ENCODE measurements at places on chromosomes 6 and 20.

DNA sequence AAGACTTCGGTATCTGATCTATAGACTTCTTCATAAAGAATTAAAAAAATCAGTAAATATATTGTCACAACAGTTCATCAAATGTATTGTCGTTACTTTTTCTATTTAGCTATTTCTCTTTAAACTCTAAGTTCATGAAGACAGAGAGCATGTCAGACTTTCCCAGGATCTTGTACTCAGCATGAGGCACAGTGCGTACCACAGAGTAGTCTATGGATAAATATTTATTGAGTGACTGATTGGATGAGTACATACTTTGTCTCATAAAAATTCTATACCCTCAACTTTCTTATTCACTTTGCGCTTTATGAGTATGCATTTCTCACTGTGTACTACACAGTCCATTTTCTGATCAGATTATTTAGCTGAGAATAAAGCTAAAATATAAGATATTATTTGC is 1284.4 kb upstream of the ADGRB3 start:
- DNase-seq, result no peak

DNA sequence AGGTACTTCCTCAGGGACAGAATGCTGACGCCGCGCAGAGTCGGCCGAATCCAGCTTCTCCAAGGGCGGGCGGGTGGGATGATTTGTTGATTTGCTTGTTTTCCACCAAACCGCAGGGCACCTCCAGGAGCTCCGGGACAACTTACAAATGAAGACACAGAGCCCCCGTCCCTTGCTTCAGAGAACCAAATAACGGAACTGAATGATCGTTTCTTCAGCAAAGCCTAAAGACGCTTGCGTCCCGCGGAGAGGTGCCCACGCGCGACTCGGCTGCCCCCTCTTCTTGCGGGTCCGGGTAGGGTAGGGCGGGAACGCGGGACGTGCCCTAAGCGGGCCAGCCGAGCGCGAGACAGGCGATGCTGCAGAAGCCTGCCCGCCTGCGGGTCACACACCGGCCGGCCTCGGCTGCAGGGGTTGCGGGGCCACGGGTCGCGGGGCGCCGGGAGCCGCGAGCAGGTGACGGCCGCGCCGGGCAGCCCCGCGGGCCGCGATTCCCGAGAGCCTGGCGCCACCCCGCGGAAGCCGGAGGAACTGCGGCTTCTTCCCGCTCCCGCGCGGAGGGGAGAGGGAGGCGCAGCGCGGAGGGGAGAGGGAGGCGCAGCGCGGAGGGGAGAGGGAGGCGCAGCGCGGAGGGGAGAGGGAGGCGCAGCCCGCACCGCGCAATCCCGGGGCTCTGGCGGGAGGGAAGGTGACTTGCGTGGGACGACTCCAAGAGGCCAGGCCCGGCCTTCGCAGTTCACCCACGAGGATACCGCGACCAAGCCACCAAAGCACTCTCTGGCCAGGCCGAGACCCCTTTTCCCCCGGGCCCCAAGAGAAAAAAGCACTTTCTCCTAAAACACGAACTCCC is 7.7 kb upstream of the FOXF2 start:
- DNase-seq, result no peak

GRCh38 chr6:5665173-5665572 is 341.6 kb downstream of the NRN1 start:
- no peak for DNase-seq

DNA sequence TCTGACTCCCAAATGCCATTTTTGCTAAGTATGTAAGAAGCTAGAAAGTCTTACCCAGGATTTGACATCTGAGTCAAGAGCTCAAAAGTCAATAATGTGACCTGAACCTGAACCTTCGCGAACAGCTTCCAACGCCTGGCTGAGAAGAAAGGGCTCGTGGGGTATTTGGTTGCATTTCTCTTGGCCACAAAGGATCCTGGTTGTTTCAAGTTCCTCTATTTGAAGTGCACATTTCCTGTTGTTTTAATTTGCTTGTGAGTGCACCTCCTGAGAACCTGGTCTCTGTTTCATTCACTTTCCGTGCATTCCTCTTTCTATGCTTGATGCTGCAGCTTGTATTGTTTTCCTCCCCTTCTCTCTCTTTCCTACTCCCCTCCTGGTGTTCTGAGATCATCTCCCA is 212.5 kb downstream of the FOXA2 start:
- no peak for DNase-seq

DNA sequence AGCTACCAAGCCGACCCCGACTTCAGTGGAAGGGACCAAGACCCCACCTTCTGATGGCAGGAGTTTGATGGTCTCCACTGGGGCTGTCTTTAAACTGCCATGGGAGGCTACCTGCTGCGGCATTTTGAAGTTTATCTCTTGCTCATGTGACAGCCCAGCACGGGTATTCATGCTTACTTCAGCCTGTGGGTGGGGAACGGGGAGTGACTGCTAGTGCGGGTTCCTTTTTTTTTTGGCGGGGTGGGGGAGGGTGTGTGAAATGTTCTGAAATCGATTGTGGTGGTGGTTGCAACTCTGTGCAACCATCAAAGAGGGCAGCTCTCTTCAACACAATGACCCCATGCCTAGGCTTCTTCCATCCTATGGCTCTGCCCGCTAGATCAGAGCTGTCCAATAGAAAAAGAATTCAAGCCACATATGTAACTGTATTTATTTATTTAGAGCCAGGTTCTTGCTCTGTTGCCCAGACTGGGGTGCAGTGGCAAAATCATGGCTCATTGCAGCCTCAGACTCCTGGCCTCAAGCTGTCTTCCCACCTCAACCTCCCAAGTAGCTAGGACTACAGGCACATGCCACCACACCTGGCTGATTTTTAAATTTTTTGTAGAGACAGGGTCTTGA is 53.7 kb downstream of the PPP1R16B start:
- DNase-seq, result no peak

DNA sequence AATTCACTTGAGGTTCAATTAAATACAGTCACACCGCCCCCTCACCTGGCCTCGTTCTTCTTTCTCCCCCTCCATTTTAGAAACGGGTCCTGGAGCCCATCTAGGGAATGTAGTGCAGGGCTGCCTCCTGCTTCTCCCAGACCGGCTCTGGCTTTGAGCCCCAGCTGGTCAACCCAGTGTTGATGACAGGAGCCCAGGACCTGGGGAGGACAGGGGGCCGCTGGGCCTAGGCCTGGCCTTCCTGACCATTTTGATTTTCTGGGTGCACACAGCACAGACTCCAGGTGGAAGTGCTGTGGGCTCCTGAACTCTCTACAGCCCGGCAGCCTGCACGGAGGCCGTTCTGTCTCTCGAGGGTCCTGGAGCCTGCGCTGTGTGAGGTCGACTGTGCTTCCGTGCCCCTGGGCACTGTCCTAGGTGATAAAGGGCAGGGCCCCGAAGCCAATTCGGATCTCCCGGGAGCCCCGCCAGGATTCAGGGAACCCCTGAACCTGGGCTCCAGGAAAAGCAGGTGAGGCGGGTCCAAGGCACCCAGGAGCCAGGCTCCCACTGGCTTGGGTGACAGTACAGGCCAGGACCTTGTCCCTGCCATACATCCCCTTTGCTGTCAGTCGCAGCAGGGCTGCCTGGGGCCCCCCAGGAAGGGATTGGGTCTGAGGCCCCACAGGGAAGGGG is 23.3 kb downstream of the NPEPL1 start:
- DNase-seq, result no peak

DNA sequence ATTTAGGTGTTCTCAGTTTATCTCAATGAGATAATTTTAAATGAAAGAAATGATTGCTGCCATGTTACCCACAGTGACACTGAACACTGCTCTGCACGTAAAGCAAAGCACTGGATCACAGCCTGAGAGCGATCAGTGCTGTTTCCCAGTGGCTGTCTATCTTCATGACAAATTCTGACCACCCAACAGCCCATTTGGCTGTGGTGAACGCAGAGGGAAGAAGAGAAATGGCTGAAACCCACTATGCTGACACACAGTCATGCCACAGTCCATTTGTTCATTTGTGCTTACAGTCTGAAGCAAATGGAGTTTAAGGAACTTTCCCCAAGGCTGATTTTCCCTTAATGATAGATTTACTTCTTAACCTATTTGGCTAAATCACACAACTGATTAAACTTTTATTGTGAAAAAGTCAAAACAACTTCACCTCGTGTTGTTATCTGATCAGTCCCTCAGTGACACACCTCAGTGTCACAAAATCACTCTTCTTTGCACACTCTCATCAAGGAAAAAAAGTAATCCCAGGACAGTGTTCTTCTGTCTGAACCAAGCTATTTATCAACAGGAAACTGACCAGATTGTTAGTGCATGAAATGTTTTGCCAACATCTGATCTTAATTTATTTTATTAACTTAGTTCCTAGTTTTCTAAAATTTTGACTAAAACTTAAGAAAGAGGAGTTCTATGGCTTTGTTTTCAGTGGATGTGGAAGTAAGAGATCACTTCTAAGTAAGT is 225.1 kb downstream of the TBX18 start:
- DNase-seq, result no peak

GRCh38 chr6:44558024-44558831 is 170.7 kb downstream of the CDC5L start:
- no peak for DNase-seq

DNA sequence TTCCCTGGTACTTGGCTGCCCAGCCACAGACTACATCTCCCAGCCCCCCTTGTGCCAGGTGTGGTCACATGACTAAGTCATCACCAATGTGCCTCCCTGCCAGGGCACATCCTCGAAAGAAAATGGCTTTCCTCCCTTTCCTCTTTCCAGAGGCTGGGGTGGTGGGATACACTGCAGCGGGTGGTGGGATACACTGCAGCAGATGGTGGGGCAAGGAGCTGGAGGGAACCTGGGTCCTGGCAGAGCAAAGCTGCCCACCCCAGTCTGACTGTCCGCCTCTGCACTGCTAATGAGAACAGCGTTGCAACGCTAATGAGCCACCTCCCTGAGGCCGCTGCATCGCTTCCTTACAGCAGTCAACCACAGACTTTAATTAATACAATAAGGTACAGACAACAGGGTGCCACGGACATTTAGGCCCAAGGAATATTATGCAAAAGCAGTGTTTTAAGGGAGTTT is 125.3 kb downstream of the PREX1 start:
- no peak for DNase-seq

DNA sequence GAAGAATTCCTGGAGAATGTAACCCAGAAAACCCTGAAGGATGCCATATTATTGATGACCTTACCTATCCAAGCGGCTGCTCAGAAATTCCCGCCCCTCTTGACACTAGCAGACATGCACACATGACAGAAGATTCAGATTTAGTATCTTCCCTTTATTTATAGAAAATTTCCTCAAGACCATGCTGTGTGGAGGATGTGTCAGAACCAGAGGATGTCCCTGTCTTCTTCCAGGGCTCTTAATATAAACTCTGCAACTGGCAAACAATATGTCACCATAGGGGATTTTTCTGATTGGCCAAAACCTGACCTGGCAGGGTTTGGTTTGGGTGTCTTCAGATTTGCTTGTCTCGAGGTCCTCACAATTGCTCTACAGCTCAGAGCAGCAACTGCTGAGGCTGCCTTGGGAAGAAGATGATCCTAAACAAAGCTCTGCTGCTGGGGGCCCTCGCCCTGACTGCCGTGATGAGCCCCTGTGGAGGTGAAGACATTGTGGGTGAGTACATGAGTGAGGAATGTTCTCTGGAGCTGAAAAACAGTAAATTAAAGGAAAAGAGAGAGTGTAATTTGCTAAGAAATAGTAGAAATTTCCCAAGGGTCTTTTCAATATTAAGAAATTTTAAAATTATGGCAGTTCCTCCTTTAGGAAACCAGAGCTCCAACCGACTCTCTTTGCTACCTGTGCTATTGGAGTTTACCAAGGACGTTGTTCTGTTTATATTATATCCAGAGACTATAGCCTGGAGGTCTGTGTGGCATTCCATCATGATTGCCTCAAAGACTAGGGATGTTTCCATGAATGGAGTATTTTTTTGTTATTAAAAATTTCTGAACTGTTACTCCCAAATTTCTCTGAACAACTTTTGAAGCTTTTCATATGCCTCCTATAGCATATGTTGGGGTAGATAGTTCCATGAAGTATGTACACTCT is at the start of gene HLA-DQA2:
HLA-DQA2 (plus strand) TSS at position 361 of the 930 bp plus-strand sequence; CDS start at position 414, 53 bp downstream.
- DNase-seq, result no peak

DNA sequence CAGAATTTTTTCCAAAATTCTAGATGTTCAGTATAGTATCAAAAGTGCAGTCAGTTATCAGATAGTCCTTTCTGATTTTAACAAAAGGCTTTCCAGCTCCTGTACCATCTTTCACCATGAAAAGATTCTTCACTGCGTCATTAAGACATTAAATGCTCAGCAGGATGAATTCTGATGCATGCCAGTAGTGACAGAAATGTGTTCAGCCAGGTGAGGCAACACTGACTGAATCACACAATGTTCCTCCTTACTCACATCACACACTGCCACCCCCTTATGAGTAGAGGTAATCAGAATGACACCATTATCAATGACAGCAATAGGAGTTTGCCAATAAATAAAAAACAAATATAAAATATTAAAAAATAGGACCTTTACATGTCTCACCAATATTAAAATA is 426.6 kb upstream of the PLCB4 start:
- DNase-seq, result no peak

- no peak for DNase-seq
These were observed 80.5 kb downstream of the SMPDL3A start for GRCh38 chr6:122869437-122870024.

DNA sequence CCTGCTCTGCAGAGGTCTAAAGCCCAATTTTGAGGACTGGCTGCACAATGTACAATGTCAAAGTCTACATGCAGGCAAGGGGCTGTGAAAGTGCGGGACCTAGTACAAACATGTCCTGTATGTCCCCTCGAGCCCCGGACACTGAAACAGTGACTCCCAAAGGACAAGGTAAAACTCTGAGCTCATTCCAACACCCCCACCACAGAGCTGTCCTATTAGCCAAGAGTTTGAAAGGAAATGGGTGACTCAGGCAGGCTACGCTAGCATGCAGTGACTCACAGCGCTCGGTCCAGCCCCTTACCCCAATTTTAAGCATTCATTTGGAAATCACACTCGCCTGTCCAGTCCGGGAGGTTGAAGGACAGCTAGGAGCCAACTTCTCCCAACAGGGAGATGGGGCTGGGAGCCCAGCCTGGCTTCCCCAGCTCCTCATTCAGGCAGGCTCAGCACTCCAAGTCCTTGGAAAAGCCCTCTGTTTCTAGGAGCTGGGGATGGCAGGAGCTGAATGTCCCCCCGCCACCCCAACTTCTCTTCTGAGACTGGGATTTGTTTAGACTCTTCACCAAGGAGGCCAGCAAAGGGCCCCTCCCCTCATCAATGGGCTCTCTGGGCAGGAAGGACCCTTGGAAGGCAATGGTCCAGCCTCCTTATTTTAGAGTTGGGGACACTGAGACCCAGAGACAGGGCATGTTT is 3.9 kb downstream of the SDC4 start:
- DNase-seq, result peak; percentile 57

GRCh38 chr6:131646249-131646670 is 9.2 kb downstream of the ENPP3 start:
- no peak for DNase-seq

DNA sequence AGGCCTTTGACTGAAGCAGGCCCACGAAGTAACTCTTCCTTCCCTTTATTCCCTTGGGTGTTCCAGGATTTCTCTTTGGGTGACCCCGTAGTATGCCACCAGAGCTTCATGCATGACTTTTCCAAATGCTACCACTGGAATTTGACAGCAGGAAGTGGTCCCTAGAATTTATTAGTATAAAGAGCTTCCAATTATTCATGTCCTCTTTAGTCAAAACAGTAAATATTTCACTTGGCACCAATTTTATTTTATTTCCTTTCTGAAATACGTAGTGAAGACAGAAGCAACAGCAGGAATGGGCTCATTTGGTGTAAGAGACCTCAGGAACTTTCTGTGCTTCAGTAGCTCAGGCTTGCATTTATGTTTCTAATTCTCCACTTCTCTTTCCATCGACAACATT is 151.3 kb downstream of the LCA5 start:
- DNase-seq, result no peak
